ENCODE measurements at places on chromosomes 7 and 10. TPM values are rescaled to one million over a fixed set of nuclear protein-coding genes. Genes with fewer than 3 reads are reported as not detected.

The PPP2R2D gene
- 22.7 TPM for total RNA-seq

- peak; percentile 25 for DNase-seq
Observed at GRCh38 chr10:102310361-102311024, 65.2 kb downstream of the GBF1 start.

The KLLN gene
- 0.41 TPM for total RNA-seq

The EBLN1 gene
- not detected for total RNA-seq

The CTTNBP2 gene
- not detected for total RNA-seq
